Left ventricle myocardium inferior (tissue), 1 donor: ENCODE measurements at places on chromosomes 12 and 14.

DNA sequence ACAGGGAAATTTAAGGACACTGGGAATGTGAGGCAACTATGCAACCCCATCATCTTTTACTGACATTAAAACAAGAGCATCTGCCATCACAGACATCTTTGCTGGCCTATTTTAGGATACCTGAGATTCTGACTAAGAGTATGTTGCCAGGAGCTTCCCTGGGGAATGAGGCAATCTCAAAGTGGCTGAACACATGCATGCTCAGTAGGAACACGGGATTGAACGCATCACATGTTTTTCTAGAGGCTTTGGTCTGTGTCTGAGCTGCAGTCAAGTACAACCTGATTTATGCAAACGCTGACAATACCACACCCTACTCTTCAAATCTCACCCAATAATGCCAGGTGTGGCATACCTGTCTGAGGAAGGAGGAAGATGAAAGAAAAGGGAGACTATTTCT, 416.5 kb downstream of the NELL2 start:
- no peak for DNase-seq

DNA sequence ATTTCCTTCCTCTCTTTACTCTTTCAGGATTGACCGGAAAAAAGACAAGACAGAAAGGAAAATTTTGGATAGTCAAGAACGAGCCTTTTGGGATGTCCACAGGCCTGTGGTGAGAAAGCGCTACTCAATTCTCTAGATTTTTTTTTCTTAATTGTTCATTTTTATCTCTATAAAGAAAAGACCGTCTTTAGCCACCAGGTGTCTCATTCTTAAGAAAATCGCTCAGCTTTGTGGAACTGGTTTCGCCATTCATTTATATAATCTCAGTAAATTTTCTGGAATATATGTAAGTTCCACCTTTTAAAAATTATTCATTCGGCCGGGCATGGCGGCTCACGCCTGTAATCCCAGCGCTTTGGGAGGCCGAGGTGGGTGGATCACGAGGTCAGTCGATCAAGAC, 421.1 kb downstream of the DPF3 start:
- no peak for DNase-seq

- no peak for DNase-seq
Observed at GRCh38 chr14:104805326-104805678, 4.4 kb downstream of the ZBTB42 start.

GRCh38 chr12:10395390-10395998, 5.7 kb upstream of the KLRK1 start:
- DNase-seq: no peak

- DNase-seq: no peak
Observed at GRCh38 chr12:10065241-10065640, 33.5 kb downstream of the CLEC1A start.

DNA sequence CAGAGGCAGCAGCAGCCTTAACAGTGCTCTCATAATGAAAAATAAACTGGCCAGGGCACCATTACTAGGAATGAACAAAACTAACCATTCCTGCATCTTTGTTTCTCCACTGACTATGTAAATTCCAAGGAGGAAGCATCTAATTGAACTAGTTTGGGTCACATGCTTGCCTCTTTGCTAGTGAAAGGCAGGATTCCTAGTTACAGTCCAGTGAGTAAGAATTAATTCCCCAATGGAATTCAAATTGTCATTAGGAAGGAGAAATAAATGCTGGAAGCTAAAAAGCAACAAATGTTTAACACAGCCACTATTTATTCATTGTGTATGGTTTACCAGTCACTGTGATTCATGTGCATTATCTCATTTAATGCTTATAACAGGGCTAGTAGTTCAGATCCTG, 316.0 kb downstream of the CCDC91 start:
- no peak for DNase-seq

GRCh38 chr14:99809360-99809759, 16.1 kb downstream of the EML1 start:
- DNase-seq: peak; percentile 74

DNA sequence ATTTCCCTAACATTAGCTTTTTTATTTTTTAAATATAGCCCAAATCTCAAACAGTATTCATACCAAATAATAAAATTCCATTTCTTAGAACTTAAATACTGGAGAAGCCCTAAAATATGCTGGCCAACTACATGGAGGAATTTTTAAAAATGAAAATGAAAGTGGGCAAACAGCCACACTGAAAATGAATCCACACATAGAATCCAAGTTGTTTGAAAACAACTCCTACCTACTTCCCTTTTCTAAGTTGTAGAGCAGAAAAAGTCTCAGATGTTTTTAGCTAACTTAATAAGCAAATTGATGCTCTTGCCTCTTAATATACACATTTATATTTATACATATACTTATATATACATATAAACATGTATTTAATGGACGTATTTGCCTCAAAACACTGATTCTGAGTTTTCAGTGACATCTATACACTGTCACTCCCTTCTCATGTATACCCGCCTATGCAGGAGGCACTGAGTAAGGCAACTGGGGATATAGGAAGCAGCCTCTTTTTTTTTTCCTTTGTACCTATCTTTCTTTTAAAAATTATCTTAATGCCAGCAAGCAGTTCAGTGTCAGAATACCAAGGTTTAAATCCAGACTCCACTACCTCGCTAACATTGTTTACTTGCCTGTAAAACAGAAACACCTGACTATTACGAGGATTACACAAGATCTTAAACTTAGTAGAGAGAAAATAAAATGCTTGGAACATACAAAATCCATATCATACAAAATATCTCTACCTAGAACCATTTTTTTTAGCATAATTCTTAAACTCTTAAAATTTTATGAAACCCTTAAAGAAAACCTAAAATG, 13.3 kb downstream of the DICER1 start:
- DNase-seq: no peak

DNA sequence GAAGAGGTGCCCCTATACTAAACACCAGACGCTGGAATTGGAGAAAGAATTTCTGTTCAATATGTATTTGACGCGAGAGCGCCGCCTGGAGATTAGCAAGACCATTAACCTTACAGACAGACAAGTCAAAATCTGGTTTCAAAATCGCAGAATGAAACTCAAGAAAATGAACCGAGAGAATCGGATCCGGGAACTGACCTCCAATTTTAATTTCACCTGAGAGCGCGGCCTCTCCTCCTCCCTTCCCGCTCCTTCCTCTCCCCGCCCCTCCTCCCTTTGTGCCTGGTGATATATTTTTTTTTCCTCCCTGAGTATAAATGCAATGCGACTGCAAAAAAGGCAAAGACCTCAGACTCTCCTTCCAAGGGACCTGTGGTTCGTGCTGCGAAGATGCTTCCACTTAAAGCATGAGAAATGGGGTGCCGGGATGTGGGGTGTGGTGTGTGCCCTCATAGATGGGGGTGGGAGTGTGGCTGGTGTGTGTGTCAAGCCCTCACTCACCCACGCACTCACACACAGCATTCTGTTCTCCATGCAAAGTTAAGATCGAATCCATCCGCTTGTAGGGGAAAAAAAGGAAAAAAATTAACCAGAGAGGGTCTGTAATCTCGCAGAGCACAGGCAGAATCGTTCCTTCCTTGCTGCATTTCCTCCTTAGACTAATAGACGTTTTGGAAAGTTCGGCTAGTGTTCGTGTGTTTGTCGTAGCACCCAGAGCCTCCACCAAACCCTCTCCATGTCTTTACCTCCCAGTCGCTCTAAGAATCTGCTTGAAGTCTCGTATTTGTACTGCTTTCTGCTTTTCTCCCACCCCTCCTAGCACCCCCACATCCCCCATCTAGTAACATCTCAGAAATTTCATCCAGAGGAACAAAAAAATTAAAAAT, 4.5 kb downstream of the HOXC10 start:
- no peak for DNase-seq

DNA sequence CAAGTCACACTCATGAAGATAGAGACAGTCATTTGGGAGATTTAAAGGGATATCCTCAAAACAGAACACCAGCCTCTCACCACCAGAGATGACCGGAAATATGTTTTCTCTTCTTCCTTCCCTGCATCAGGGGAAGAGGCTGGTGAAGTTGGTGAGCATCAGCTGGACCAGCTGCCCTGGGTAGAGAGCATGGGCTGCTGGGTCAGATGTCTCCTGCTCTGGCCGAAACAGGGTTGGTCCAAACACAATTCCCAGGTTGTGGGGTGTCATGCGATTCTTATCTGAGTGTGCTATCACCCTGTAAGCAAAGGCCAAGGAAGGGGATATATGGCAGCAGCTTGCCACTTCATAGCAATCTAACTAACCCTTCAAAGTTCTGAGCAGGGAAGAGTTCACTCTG, 7.3 kb downstream of the ARHGAP9 start:
- DNase-seq: no peak

DNA sequence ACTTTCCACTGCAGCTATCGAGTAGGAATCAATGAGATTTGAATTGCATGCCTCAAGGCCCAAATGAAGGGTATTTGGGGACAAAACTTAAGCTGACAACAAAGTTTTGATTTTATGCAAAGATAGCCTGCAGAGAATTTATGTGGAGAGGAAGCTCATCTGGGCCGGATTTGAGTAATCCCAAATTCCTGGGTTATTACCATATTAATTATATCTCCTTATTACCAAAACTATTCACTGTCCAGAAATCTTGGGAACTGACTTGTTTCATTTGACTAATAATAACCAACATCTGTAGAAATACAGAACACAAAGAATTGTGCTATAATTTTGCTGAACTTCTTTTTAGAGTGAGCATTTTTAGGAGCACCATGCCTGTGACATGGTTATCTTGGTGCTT, 70.4 kb downstream of the KITLG start:
- no peak for DNase-seq

- DNase-seq: no peak
Observed at GRCh38 chr12:32450363-32450762, 51.0 kb downstream of the FGD4 start.

DNA sequence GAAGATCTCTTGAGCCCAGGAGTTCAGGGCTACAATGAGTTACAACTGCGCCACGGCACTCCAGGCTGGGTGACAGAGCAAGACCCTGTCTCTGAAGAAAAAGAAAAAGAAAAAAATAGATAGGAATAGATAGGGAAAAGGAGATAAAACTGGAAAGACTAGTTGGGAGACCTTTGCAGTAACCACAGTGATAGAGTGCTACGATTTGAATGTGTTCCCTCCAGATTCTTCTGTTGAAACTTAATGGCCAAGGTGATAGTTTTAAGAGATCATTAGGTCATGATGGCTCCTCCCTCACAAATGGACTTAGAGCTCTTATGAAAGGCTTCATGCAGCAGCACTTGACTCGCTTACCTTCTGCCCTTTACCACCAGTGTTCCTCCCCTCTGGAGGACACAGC, 13.5 kb upstream of the ATF1 start:
- DNase-seq: no peak

GRCh38 chr12:125124320-125124966, 59.2 kb downstream of the AACS start:
- no peak for DNase-seq

DNA sequence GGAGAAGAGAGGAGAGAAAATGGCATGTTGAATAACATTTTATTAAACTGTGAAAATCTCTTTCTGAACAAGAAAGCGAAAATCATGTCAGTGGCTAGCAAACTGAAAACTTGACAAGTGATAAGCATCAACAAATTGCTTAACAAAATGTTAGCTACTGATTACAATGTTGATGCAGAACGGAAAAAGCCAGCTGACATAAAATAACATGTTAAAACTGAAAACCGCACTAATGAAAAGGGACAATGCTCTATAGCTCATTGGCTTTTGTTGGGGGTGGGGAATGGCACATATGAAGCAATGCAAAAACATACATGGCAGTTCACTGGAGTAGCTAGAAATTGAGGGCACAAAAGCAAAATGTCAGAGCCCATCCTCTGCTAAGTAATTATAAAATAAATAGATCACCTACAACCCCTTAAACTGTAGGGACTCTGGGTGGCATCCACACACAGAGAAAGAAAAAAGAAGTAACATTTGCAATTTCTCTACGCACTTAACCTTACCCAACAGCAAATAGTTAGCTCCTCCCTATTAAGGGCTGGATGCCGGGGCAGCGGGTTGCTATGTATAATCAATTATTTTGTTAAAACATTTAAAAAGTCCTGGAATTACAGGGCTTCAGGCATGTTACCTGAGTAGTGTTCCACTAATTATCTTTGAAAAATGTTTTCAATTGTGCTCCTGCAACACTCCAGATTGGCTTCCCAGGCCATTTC, 129.2 kb upstream of the USP15 start:
- DNase-seq: no peak

DNA sequence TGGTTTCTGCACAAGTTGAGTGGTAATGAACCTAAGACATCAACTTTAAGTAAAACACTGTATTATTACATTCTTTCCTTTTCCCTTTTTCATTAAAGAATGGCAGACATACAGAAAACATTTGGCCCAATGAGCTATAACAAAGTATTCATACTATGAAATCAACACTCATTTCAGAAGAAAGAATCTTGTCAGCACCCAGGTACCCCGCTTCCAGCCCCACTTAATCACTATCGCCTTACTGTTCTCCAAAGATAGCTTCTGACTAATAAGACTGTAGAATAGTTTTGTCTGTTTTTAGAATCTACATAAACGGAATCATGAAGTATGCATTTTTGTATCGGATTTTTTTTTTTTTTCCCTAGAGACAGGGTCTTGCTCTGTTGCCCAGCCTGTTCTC, 9.5 kb downstream of the CNTN1 start:
- no peak for DNase-seq

GRCh38 chr12:79988368-79988767, 53.5 kb upstream of the PPP1R12A start:
- DNase-seq: no peak

- no peak for DNase-seq
Observed at GRCh38 chr12:121781998-121782979, 11.2 kb downstream of the RHOF start.

DNA sequence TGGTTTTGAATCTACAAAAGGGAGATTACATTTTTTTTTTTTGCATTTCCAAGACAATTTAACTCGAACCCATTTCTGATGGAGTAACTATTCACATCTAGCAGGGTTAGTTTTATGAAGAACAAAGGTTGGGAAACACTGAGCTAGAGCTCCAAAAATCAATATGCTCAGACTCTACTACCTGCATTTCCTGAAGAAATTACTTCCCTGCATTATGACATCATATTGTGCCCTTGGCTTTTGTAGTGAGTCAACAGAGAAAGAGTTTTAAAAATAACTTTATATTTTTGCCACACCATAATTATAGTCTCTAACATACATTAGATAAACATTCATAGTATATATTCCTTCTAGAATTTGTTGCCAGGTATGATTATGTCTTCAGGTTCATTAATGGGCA, 14.8 kb downstream of the GRIP1 start:
- DNase-seq: no peak

DNA sequence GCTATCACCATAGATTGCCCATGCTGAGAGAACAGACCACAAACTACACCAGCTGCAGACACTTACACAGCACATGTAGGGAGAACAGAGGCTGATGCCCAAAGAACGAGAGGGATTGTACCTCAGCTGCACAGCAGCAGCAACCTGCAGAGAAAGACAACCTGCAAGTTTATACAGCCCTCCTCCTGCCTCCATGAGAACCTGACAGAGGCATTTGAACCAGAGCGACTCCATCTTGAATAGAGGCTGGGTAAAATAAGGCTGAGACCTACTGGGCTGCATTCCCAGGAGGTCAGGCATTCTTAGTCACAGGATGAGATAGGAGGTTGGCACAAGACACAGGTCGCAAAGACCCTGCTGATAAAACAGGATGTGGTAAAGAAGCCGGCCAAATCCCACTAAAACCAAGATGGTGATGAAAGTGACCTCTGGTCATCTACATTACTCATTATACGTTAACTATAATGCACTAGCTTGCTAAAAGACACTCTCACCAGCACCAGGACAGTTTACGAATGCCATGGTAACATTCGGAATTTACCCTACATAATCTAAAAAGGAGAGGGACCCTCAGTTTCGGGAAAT, 262.4 kb upstream of the HMGA2 start:
- no peak for DNase-seq

- DNase-seq: no peak
Observed at GRCh38 chr12:78886719-78887407, 22.3 kb downstream of the SYT1 start.
